Pulmonary artery endothelial cell (primary cell): ENCODE measurements at places on chromosomes 2 and 18. TPM values are rescaled to one million over a fixed set of nuclear protein-coding genes. Genes with fewer than 3 reads are reported as not detected.

Gene SLC14A1
- not detected in 2 replicates for total RNA-seq

DNA sequence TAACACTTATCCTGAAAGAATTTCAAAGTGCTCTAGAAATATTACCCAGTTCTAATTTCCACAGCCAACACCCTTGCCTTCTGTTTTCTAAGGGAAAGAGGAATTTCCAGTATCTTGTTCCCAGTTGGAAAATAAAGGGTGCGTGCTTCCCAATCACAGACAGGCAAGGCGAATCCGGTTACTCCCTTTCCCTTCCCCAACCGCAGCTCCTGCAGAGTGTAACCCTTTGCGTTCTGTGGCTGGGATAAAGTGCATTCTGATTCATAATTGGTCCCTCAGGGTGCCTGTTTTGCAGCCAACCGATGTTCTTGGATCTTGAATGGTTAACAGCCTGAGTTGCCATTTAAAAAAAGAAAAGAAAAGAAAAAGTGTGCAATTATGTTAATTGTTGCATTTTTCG, 40.6 kb upstream of the PGAP1 start:
- DNase-seq: no peak

Gene CHRNG
- not detected in 2 replicates for total RNA-seq

- no peak for DNase-seq
Measured at GRCh38 chr2:232741294-232741693, 35.1 kb downstream of the KCNJ13 start.

Gene BAZ2B
- total RNA-seq: 76.6 and 81.9 TPM in 2 replicates

DNA sequence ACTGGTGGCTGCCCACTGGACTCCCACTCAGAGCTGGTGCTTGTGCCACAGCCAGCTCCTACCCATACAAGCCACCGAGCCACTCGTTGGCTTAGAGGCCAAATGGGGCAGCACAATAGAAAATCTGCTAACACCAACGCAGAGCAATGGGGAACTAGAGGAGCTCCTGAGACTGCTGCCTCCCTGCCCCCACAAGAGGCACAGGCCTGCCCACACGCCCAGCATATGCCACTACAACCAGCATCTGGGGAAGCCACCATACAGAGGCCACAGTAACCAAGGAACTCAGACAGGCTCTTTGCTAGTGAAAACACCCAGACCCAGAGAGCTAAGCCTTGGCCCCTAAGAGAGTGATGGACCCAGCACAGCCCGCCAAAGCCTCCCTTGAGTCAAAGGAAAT, 231.2 kb upstream of the RAB6C start:
- DNase-seq: no peak

Gene GULP1
- total RNA-seq: 29.9 and 32.2 TPM in 2 replicates

DNA sequence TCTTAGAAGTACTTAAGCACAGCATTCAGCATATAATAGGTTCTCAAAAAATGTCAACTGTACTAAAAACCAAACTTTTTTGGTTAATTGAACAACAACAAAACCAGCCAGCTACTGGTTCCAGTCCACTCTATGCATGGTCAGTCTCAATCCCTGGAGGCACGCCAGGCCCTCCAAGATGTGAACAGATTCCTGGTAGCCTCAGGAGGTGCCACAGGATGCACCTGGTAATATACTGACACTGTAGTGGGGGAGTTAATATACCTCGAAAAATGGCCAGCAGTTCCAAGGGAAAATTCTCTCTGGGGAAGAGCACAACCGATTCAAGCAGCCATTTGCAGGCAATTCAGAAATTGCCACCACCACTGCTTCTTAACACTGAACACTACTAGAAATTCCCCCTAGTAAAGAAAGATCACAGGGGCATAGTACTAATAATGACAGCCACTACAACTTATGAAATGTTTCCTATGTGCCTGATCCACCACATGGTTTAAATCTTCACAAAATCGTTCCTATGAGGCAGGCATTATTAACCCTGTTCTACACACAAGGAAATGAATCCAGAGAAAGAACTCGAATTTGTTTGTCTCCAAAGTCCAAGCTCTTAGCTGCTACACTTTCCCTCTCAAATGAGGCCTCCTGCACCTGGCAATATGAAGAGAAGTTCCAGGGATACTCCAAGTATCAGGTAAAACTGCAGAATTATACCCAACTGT, 3.4 kb downstream of the MGAT4A start:
- DNase-seq: peak; percentile 67

GRCh38 chr2:48219234-48219554, 310.8 kb upstream of the STON1 start:
- DNase-seq: no peak

DNA sequence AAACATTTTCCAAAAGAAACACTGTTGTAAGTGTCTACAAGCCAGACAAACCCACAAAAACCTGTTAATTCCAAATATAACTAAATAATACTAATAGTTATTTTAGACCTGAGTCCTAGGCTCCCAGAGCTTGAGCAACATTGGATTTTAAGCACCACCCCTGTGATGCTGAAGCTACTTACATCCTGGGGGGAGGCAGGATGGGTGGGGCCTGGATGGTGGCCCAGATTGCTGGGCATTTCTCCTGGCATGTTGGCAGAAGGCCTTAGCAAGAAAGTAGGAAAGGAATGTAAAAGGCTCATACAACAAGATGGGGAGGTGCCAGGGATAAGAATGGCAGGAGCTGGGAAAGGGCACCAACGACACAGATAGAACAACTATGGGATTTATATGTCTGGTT, 50.7 kb upstream of the OTX1 start:
- DNase-seq: no peak

- DNase-seq: no peak
Measured at GRCh38 chr18:8707556-8708300, 2.4 kb downstream of the MTCL1 start.

DNA sequence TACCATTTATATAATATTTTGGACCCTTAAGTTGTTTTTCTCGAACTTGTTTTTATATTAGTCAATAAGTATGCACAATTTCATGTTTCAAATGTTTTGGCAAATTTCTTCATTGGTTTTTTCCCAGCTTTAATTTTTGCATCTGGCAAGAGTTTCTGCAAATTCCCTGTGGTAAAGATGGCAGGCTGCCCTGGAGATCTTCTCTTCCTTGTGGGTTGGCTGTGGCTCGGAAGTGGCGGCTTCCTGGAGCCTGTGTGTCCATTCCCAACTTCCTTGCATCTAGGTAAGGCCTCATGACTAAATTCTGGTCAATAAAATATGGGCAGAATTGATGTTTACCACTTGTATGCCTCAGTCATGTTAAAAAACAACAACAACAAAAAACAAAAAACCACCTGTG, 818.6 kb downstream of the EPHA4 start:
- no peak for DNase-seq

- no peak for DNase-seq
Measured at GRCh38 chr2:161173541-161174194, 13.4 kb downstream of the TANK start.

Gene UGT1A8
- total RNA-seq: not detected in 2 replicates

GRCh38 chr2:241804326-241805229, 4.4 kb upstream of the NEU4 start:
- DNase-seq: no peak

DNA sequence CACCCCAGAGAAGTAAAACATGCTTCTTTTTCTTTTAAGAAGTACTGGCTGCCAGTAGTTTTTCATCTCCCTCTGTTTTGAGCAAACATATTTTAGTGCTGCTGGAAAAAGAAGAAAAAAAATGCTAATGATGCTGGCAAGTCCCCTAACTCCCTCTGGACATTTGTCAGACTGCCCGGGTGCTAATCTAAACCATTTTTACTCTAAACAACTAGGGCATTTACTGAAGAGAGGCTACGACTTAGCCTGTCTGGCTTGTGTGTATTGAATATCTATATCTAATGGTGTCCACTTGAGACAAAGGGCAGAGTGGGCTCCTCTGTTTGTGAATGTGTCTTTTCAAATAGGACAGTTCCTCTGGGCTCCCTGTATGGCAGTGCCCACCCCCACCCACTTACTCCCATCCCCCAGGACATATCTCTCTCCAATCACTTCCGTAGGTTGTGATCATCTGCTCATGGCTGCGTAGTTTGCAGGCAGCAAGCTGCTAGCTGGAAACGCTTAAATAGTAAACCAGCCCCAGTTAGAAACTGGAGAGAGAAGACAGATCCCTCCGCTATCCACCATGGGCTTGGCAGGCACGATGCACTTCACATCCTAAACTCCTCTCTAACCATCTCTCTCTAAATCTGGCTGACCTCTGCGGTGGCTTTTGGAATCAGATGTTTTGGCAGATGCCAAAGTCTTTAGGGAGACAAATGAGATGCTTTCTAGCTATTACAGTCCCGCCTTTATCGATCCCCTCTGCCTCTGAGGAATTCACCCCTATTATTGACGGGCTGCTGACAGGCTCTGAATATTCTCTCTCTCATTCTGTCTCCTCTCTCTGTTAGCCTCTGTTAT, 58.3 kb downstream of the DOCK10 start:
- no peak for DNase-seq

Gene APCDD1
- total RNA-seq: 0.04 and 0.20 TPM in 2 replicates

GRCh38 chr2:205969584-205969983, 116.4 kb downstream of the INO80D start:
- DNase-seq: no peak

Gene ZSWIM2
- not detected in 2 replicates for total RNA-seq

GRCh38 chr2:184589261-184589660, 9.1 kb upstream of the ZNF804A start:
- no peak for DNase-seq

DNA sequence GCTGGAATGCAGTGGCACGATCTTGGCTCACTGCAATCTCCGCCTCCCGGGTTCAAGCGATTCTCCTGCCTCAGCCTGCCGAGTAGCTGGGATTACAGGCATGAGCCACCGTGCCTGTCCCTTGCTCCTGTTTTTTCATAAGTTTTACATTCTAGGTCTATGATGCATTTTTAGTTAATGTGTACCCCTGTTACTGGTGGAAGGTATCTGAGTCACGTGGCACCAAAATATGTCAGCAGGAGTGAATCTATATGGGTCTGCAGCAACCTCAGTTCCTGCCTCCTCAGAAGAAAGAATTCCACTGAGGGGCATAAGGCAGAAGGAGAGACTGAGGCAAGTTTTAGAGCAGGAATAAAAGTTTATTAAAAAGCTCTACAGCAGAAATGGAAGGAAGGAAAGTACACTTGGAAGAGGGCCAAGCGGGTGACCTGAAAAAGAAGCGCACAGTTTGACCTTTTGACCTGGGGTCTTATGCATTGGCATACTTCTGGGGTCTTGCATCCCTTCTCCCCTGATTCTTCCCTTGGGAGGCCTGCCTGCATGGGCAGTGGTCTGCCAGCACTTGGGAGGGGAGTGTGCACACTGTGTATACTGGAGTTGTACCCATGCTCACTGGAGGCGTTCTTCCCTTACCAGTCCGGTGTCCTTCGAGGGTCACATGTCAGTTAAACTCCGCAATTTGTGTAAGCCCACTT, 1.1 kb upstream of the MFSD2B start:
- DNase-seq: no peak

- no peak for DNase-seq
Measured at GRCh38 chr2:98932778-98933343, 3.2 kb downstream of the CRACDL start.

Gene PROKR1
- not detected in 2 replicates for total RNA-seq

Gene PRKAG3
- not detected in 2 replicates for total RNA-seq

Gene ALLC
- total RNA-seq: not detected in 2 replicates

DNA sequence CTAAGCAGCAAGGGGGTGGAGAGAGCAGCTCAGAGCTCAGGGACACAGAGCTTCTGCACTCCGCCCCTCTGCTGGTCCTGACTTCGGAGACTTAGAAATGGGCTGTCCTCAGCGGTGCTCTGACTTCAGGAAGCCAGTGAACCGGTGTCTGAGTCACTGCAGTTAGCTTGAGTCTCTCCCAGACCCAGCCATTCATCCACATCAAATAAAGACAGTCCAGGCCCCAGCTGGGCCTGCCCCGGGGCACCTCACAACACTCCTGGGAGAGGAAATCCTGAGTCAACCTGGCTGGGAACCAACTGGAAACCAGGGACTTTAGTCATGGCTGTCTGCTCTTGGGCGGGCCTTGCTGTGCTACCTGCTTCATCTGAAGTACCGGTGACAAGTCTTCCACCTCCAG, 5.4 kb upstream of the ITGB6 start:
- peak; percentile 94 for DNase-seq

Gene EVX2
- total RNA-seq: not detected in 2 replicates

- DNase-seq: no peak
Measured at GRCh38 chr18:22084547-22084946, 84.8 kb upstream of the GATA6 start.

DNA sequence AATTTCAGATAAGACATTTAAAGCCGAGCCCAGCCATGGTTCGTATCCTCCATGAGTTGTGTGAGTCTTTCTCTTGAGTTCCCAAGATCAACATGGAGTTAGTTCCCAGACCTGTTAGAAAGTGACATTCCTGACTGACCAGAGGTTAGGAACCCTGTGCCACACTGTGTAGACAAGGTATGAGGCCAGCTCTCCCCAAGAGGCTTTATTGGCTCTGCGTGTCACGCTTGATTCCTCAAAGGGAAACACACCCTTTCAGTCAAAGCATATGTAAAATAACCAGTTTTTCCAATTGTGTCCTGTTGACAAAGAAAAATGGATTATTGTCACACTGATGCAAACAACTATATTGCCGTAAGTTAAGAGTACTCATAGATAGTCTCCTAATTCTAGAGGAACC, 1.2 kb downstream of the SULT1C3 start:
- DNase-seq: no peak

DNA sequence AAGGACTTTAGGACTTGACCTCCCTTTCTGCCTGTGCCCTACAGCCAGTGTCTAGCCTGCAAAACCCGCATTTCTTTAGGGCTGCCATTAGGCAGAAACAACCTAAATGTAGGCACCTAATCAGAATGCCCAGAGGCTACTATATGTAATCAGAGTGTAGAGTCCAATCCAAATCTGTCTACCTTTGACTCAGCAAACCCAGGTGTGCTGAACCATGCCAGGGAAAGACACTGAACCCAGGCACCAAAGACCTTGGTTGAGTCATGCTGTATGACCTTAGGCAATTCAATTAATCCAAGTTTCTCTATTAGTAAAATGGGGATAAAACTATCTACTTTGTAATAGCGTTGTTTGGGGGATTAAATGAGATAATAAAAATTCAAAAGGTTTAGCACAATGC, 20.7 kb downstream of the CAPN14 start:
- no peak for DNase-seq

DNA sequence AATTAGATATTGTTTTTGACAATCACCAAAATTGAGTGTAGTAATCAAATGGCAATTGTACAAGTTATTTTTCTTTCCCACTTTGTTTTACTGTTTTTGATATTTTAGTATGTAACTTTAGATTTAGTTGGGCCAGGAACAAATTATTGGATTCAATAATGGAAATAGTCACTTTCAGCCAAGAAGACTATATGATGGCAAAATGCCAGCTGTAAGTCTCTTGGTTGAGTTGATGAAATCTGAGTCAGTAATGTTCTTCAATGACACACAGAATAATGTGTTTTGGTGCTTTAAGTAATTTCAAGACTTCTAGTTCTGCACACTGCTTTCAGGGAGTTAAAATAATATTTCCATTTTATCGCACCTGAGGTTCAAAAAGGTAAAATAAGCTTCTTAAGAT, 2022.0 kb upstream of the CELF4 start:
- DNase-seq: no peak

- DNase-seq: no peak
Measured at GRCh38 chr2:85794491-85795121, 40.8 kb downstream of the ATOH8 start.
